NCI-H1436 (cell line): ENCODE measurements at places on chromosomes 12 and 14.

DNA sequence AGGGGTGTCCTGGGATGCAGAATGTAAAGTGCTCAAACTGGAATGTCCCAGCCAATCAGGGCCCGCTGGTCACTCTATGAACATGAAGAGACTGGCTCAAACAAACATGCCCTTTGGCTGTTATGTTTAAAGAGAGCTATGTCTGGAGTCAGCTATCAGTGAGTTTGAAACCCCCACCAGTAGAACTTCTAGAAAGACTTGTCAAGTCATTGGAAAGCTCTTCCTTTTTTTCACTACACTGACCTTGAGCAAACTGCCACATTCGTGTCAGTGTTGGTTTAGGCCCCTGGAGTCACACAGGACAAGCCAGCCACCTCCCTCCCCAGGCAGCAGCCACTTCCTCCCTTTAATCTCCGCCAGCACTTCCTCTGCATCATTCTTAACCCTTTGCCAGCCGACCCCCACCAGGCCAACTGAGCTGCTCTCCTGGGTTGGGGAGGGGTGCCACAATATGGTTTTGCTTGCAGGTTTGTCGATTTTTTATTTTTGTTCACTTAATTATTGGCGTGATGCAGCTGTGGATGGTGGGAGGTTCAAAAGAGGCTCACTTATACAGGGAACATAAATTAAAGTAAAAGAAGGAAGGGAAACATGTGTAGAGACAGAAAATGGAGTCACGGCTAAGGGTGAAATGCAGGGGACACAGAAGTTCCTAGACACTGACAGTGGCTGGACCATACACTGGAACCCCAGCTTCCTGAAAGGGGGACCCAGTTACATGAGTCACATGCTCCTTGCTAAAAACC lies 25.3 kb downstream of the CMKLR1 start:
- no peak for DNase-seq

DNA sequence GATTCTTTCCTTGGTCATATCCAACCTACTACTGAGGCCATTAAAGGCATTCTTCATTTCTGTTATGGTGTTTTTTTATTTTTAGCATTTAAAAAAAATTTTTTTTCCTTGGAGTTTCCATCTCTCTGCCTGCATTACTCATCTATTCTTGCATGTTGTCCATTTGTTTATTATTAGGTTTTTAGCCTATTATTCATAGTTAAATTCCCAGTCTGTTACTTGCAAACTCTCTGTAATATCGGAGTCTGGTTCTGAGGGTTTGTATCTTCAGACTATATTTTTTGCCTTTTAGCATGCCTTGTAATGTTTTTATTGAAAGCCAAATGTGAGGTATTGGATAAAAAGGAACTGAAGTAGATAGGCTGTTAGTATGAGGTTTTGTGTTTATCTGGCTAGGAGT lies 284.3 kb downstream of the FUT8 start:
- no peak for DNase-seq

- no peak for DNase-seq
These were observed 154.4 kb downstream of the RPAP3 start for GRCh38 chr12:47551426-47551851.

GRCh38 chr14:72688990-72689671 lies 204.8 kb downstream of the DPF3 start:
- DNase-seq: no peak

- DNase-seq: no peak
These were observed 7.8 kb downstream of the NT5DC3 start for GRCh38 chr12:103833095-103833775.

GRCh38 chr14:76472199-76472723 lies 96.3 kb downstream of the ESRRB start:
- no peak for DNase-seq

DNA sequence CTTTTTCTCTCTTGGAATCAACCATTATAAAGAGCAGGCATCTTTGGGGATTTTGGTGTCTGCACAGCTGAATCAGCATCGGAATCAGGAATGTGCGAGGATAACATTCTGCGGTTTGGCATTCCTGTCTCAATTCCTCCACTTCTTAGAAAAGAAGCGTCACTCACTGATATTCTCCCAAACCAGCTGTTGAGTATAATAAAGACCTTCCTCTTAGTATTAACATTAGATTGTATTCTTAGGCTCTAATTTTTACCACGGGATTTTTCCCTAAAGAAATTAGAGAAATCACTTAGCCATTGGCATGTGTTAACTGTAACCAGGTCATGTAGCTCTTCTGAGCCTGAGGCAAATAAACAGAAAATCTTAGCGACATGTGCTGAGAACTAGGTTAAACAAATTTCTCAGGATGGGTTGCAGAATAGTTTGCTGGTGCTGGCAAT lies 128.7 kb downstream of the TMX1 start:
- no peak for DNase-seq

- no peak for DNase-seq
These were observed 398.3 kb downstream of the RAD51B start for GRCh38 chr14:68217791-68218340.

DNA sequence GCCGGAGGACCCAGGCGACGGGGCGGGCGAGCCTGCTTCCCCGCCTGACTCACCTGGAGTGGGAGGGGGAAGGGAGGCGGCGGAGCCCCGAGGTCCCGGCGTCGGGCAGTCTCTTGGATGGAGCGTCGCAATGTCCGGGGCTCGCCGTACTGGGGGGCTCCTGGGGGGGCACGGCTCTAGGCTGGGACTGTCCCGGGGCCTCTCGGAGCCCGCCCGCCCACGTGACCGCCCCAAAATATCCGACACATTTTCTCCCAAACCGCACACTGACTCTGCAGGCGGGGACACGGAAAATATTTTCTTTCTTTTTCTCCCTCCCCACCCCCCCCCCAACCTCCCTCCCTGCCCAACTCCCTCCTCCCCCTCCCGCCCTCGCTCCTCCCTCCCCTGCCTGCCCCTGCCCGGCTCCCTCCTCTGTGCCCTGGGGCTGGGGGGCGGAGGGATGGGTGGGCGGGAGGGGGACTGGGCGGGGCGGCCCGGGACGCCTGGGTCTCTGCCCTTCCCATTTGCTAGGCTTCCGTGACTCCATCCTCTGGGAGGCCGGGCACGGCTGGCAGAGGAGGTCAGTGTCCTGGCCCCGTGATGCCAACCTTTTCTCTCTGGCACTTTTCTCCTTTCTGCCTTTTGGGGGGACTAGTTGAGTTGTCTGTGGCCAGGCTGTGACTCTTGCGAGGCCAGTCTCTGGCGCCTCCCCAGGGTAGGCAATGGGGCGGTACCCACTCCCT lies at the start of gene RARG:
Gene RARG, minus strand, starts transcription at position 289 of the 725 bp plus-strand sequence. CDS start 4,664 bp downstream, outside the sequence.
- no peak for DNase-seq

- DNase-seq: no peak
These were observed 923 bp upstream of the ITPR2 start for GRCh38 chr12:26833743-26834490.

DNA sequence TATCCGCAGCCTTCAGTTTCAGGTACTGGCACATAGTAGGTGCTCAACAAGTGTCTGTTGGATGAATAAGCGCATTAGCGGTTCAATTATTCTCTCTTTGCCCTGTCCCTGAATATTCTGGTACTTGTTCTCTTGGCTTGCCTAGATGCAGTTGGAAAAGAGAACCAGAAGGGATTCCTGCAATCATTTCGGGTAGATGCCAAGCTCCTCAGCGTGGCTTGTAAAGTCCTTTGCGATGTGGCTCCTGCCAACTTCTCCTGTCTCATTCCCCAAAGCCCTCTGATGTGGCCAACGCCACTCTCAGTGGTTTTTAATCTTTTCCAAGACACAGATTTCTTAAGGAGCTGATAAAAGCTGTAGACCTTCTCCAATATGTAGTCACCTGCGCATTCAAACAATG lies 230.3 kb downstream of the SUDS3 start:
- no peak for DNase-seq

- DNase-seq: peak; percentile 9
These were observed 152.3 kb downstream of the MON2 start for GRCh38 chr12:62618930-62619329.

DNA sequence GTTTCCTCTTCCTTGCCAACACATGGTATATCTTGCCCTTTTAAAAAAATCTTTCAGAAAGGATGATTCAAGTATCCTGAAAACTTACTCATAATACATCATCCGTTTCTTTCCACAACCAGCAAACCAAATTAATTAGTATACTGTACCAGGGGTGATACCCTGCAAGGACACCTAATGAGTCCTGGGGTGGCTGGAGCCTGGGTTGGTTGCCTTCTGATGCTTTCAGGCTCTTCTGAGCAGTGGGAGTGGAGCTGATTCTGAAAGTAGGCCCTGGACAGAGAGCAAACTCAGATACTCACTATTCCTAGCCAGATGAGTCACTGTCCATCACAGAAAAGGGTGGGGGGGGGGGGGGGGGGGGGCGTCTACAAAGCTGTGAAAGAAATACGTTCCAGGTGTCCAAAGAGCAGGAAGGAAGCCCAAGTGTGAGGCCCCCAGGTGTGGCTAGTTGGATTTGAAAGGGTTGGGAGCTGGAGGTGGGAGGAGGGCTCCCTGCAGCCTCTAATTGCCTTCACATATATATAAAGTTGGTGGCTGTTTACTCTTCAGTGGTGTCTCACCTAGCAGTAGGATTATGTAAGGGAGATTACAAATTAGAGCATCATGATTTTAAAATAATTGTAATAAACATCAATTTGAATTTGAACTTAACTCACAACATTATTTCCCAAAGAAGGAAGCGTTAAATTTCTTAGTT lies 36.5 kb downstream of the FBXO33 start:
- DNase-seq: no peak

GRCh38 chr12:31019561-31019960 lies 54.1 kb upstream of the DDX11 start:
- DNase-seq: no peak

DNA sequence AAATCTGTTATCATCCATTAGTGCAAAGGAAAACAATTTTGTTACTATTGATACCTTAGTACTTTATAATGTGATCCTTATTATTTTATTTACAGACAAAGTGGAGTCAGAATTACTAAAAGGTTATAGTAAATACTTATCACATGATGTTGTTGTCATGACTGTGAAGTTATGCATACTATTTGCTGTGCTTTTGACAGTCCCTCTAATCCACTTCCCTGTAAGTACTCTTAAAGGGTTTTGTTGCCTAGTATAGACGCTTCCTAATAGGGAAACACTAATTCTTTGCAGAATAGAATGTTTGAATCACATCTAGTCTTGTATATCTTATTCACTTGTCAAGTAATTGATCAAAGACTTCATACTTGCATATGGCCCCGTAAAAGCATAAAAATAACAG lies 69.4 kb downstream of the SLC38A6 start:
- no peak for DNase-seq

- DNase-seq: no peak
These were observed 45.5 kb downstream of the ATF7IP start for GRCh38 chr12:14410841-14411569.

DNA sequence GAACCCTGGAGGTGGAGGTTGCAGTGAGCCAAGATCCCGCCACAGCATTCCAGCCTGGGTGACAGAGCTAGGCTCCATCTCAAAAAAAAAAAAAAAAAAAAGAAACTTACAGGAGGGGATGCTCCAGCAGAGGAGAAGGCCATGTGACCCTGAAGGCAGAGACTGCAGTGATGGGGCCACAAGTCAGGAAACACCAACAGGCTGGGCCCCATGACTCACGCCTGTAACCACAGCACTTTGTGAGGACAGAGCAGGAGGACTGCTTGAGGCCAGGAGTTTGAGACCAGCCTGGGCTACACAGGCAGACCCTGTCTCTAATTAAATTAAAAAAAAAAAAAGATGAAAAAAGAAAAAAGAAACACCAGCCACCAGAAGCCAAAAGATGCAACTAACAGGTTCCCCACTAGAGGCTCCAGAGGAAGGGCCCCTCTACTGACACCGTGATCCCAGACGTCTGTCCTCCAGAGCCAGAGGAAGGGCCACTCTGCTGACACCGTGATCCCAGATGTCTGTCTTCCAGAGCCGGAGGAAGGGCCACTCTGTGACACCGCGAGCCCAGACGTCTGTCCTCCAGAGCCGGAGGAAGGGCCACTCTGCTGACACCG lies 9.1 kb upstream of the GLT1D1 start:
- no peak for DNase-seq

GRCh38 chr12:20361416-20361815 lies 6.9 kb upstream of the PDE3A start:
- no peak for DNase-seq

- peak; percentile 23 for DNase-seq
These were observed 20.3 kb upstream of the SYCP3 start for GRCh38 chr12:101759396-101760047.

- no peak for DNase-seq
These were observed 3.5 kb upstream of the NCKAP5L start for GRCh38 chr12:49831717-49832116.

DNA sequence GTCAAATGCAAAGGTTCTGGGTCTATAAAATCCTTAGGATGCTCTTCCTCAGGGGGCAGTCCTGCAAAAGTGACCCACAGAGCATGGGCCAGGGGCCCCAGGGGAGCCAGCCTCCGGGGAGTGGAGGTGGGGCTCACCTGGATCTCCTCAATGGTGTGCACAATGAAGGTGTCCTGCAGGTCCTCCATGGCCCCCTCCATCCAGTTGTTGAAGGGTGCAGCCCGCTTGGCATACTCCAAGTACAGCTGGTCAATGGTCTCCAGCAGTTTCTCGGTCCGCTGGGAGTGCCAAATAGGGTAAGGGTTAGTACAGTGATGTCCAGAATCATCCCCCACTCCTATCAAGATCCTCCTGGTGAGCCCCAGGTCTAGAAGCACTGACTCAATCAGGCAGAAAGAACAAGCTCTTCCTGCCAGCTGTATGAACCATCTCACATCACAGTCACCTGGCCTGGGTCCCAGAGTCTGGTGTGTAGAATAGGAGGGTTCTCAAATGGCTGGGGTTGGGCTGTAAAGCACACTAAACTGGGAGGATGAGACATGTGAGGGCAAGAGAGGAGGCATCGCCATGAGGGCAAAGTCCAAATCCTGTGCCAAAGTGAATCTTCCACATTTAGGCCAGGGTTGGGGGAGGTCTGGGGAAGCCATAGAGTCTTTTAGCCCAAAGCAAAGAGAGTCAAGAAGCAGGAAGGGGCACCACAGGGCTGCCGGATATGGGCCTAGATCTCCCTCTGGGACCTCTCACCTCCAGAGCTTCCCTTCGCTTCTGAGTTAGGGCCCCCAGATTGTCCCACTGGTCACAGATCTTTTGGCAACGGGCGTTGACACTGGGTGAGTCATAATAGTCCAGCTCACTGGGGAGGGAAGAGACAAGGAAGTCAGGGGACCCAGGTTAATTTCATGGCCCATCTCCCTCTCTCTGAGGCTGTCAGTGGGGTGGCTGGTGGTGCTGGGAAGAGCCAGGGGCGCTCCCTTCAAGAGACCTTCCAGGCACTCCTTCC lies 91.5 kb upstream of the ZFP36L1 start:
- DNase-seq: no peak

GRCh38 chr12:27460471-27460978 lies 14.0 kb downstream of the SMCO2 start:
- no peak for DNase-seq

GRCh38 chr12:128639089-128639488 lies 184.7 kb downstream of the SLC15A4 start:
- DNase-seq: no peak

- no peak for DNase-seq
These were observed 789.3 kb downstream of the TMTC2 start for GRCh38 chr12:83476006-83476405.
